ENCODE measurements at places on chromosomes 2 and 18. TPM values are rescaled to one million over a fixed set of nuclear protein-coding genes. Genes with fewer than 3 reads are reported as not detected.

GRCh38 chr2:185859506-185859905 lies 120.9 kb downstream of the FSIP2 start:
- no peak for DNase-seq
- no peaks in the 10 kb centered on the region for H3K27me3 ChIP-seq
- H3K27ac ChIP-seq = no peak overlapping the region
- no peaks in the 10 kb centered on the region for H3K36me3 ChIP-seq

DNA sequence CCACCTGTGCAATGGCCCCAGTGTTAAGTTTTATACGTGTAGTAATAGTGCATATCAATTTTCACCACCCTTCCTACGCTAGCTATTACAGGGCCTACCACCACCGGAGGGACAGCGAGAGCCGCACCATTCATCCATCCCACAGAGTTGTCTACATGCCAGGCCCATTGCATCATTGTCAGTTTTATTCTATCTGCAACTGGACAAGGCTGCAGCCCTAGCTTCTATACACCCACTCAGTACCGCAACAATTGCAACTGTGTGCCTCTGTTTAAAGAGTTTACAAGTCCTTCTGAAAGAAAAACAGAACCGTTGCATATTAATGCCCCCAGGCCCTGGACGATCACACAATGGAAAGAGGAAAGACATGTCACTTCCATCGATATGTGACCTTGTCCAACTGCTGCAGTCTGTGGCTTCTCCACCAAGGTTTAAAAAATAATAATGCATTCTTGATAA lies 58.6 kb downstream of the ZEB2 start:
- DNase-seq = no peak
- peaks cover 11% of the 10 kb centered on the region for H3K4me1 ChIP-seq
- H3K27me3 ChIP-seq = no peaks in the 10 kb centered on the region
- H3K4me3 ChIP-seq = no peak overlapping the region
- H3K36me3 ChIP-seq = no peaks in the 10 kb centered on the region

DNA sequence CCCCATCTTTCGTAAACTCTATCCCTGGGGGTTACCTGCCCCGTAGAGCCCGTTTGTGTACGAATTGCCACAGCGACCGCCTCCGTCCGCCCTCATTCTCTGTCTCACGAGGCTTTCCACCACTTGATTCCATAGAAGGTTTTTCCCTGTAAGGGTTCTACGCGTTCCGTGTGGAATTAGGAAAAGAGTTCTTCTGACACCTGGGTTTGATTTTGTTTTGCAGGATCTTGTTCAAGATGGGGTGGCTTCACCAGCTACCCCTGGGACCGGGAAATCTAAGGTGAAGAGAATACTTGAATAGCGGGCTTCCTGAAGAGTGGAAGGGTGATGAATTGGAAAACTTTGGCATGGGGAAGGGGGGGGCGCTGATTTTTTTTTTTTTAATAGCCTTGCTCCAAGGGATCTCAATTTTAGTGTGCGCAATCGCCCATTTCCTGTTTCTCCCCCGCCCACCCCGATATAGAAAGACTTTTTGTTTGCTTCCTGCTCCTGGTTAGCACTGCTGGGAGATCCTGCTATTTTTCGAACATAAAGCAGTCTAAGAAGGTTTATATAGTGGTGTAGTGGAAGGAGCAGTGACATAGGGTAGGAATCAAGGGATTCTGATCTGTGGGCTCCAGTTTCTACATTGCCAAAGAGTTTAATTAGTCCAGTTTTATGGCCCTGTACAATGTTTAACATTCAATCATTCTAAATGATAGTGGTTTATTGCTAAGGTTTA lies 564 bp downstream of the GCC2 start:
- H3K36me3 ChIP-seq = no peaks in the 10 kb centered on the region
- no peak for DNase-seq
- peak overlapping the region; percentile 73 for H3K27ac ChIP-seq
- peak overlapping the region; percentile 78 for H3K4me3 ChIP-seq
- H3K4me1 ChIP-seq = no peaks in the 10 kb centered on the region

DNA sequence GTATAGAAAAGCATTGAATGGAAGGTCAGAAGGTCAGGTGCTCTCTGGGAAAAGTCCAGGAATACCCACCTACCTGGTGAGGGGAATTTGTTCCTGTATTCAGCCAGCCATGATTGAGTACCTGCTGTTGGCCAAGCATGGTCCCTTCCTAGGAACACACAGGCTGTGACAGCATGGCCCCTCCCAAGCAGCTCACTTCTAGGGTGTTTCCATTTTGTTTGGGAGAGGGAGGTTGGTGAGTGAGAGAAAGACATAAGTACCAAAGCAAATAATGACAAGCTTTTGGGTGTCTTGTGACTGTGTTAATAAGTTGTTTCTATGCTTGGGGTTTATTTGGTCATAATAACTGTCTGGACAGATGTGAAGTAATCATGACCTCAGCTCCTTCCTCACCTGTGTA lies 46.3 kb downstream of the CABLES1 start:
- no peaks in the 10 kb centered on the region for H3K36me3 ChIP-seq
- no peaks in the 10 kb centered on the region for H3K27me3 ChIP-seq
- no peak overlapping the region for H3K27ac ChIP-seq
- H3K4me1 ChIP-seq = no peaks in the 10 kb centered on the region
- H3K4me3 ChIP-seq = no peak overlapping the region

- no peaks in the 10 kb centered on the region for H3K4me1 ChIP-seq
- H3K27ac ChIP-seq = no peak overlapping the region
- DNase-seq = no peak
- H3K27me3 ChIP-seq = no peaks in the 10 kb centered on the region
- no peak overlapping the region for H3K4me3 ChIP-seq
These were observed 143.9 kb downstream of the L3MBTL4 start for GRCh38 chr18:6270771-6271216.

GRCh38 chr2:215590010-215590745 lies 154.3 kb upstream of the FN1 start:
- H3K36me3 ChIP-seq = no peaks in the 10 kb centered on the region
- H3K27ac ChIP-seq = no peak overlapping the region
- no peaks in the 10 kb centered on the region for H3K4me1 ChIP-seq
- DNase-seq = no peak

- no peaks in the 10 kb centered on the region for H3K4me1 ChIP-seq
- H3K27ac ChIP-seq = no peak overlapping the region
These were observed 104.4 kb upstream of the GLI2 start for GRCh38 chr2:120631236-120631635.

- DNase-seq = no peak
- no peaks in the 10 kb centered on the region for H3K36me3 ChIP-seq
- peaks cover 8% of the 10 kb centered on the region for H3K4me1 ChIP-seq
- no peaks in the 10 kb centered on the region for H3K27me3 ChIP-seq
These were observed 27.2 kb downstream of the CROCC2 start for GRCh38 chr2:240933048-240933965.

DNA sequence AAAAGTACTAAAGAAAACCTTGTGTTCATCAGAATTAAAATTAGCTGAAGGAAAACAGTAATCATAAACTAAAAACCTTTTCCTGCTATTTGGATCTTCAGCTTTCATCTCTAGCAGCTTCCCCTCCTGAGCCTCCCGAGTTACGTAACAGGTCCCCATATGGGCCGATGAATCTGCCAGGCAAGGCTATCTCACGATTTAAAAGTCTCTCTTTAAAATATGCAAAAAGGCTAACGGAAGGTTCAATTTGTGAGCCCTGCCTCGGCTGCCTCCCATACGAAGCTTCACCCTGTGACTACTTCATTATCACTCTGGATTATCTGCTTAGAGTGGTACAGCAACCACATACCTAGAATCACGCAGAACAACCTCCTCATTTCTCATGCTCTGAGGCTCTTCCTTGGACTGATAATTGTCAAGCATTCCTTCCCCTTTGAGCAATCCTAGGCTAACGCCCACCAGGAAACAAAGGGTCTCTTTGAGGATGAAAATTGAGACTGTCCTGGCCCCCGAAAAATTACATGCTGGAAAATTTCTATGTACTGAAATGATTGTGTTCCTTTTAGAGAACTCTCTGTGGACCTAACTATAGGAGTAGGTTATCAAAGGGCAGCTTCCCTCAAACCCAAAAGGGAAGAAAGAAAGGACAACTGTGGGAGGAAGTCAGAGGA lies 147.4 kb downstream of the ZEB2 start:
- peaks cover 9% of the 10 kb centered on the region for H3K4me1 ChIP-seq
- H3K36me3 ChIP-seq = no peaks in the 10 kb centered on the region
- H3K27me3 ChIP-seq = no peaks in the 10 kb centered on the region
- no peak overlapping the region for H3K27ac ChIP-seq
- H3K4me3 ChIP-seq = no peak overlapping the region

DNA sequence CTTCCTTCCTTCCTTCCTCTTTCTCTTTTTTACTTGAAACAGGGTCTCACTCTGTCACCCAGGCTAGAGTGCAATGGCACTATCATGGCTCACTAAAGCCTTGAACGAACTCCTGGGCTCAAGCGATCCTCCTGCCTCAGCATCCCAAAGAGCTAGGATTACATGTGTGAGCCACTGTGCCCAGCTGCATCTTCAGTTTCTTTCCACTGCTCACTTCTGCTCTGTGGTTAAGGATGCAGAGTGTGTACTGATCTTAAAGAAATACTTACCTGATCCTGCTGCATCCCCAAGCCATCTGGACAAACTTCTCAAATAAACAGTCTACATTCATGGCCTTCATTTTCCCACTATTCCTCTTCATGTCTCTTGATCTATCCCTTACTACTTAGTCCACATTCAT lies 13.0 kb downstream of the DPP4 start:
- no peak overlapping the region for H3K27ac ChIP-seq
- H3K27me3 ChIP-seq = no peaks in the 10 kb centered on the region
- H3K4me1 ChIP-seq = no peaks in the 10 kb centered on the region
- no peak overlapping the region for H3K4me3 ChIP-seq
- no peaks in the 10 kb centered on the region for H3K36me3 ChIP-seq

DNA sequence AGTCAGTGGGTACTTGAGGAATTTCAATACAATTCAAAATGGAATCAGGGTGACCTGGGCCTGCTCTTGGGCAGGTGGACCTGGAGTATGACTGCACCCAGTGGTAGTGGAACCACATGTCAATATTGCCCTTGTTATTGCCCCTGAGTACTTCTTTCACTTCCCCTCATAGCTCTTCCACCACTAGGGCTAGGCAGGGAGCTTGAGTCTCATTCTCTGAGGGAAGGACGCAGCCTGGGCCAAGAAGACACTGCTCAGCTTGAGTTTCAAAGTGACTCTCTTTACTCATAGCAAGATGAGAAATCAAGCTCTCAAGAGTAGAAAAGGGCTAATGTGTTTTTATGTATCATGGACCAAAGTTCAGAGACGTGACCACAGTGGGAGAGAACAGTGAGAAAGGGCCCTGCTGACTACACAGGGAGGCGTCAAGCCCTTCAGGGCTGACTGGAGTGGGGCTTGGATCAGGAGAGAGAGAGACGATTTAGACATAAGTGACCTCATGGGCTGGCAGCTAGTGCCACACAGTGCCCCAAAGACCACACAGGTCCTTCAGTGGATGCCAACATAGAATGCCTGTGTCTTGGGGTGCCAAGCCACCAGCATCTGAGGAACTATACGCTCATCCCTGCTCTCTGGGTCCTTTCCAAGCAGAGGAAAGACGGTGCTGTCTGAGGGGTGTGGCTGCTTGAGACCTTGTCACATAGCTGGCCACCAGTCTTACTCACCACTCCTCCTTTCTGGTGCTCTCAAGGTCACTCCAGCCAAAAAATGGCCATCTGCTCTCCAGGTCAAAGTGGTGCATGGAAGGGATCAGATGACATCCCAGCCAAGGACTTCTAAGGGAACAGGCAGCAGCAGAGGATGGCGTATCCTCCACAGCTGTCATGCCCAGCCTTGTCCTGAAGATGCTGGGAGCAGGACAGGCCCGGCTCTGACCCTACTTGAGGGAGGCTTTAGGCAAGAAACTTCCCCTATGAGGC lies 13.0 kb downstream of the PTMA start:
- H3K27me3 ChIP-seq = no peaks in the 10 kb centered on the region
- no peaks in the 10 kb centered on the region for H3K4me1 ChIP-seq
- H3K4me3 ChIP-seq = no peak overlapping the region
- no peak overlapping the region for H3K27ac ChIP-seq
- DNase-seq = no peak

GRCh38 chr2:980176-980575 lies 29.5 kb downstream of the SNTG2 start:
- H3K36me3 ChIP-seq = no peaks in the 10 kb centered on the region
- no peak for DNase-seq
- no peak overlapping the region for H3K27ac ChIP-seq
- H3K4me1 ChIP-seq = no peaks in the 10 kb centered on the region
- H3K27me3 ChIP-seq = no peaks in the 10 kb centered on the region

DNA sequence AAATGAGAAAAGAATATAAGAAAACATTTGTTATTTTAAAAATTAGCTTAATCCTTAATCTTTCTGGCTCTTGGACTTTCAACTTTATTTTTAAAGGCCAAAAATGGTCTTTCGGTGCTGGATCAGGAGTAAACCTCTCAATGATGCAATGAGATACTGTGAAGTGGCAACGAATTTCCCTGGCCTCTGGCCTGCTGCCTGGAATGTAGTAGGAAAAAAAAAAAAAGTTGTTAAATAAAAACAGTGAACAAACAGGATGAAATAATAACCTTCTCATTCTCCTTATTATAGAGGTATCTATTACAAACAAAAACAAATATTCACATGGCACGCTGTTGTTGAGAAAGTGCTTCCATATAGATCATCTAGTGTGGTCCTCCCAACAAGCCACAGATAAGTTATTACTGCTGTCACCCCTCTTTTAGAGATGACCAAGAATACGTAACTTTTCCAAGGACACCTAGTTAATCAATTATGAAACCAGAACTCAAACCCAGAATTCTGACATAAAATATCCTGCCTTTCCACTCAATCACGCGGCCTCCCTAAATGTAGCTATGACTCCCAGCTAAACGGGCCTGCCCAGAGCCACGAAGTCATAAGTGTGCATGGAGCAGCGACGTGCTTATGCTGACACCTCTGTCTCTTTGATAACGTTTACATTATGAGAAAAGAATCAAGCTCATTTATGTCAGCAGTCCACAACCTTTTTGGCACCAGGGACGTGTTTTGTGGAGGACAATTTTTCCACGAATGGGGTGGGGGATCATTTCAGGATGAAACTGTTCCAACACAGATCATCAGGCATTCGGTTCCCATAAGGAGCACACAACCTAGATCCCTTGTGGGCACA lies 170.9 kb downstream of the BCL2 start:
- peaks cover 16% of the 10 kb centered on the region for H3K4me1 ChIP-seq
- no peaks in the 10 kb centered on the region for H3K27me3 ChIP-seq
- H3K27ac ChIP-seq = no peak overlapping the region
- H3K4me3 ChIP-seq = no peak overlapping the region
- H3K36me3 ChIP-seq = no peaks in the 10 kb centered on the region

GRCh38 chr2:196466581-196466980 lies 172.9 kb upstream of the CCDC150 start:
- H3K27ac ChIP-seq = no peak overlapping the region
- no peaks in the 10 kb centered on the region for H3K27me3 ChIP-seq
- no peak for DNase-seq
- no peaks in the 10 kb centered on the region for H3K4me1 ChIP-seq
- no peaks in the 10 kb centered on the region for H3K36me3 ChIP-seq

DNA sequence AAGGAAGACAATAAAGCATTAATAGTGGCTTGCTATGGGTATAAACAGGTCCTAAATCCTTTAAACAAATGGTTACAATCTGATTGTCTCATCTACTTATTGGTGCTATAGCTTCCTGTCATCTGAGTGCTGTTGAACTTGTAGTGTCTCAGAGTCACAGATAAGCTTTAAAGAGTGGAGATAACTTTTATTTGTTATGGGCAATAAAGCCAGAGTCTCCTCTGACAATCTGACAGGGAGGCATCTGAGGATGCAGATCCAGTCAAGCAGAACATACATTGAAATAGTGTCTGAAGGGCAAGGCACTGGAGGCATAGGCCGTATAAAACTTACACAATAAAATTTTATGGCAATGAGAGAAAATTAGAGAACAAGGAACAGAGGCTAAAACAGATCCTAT lies 1132.4 kb upstream of the CDH2 start:
- no peak for DNase-seq
- no peaks in the 10 kb centered on the region for H3K4me1 ChIP-seq
- no peak overlapping the region for H3K4me3 ChIP-seq
- no peak overlapping the region for H3K27ac ChIP-seq
- no peaks in the 10 kb centered on the region for H3K27me3 ChIP-seq

The GAL3ST2 gene
- 0.50 TPM for total RNA-seq

The MAT2A gene
- total RNA-seq = 194 TPM

The TP53I3 gene
- total RNA-seq = 15.6 TPM

The DIS3L2 gene
- 42.6 TPM for total RNA-seq

The TAF1B gene
- 22.0 TPM for total RNA-seq
